ENCODE measurements at places on chromosomes 3 and 15.

- no peak for DNase-seq
Observed at GRCh38 chr15:64443016-64443415, 17.4 kb upstream of the ZNF609 start.

DNA sequence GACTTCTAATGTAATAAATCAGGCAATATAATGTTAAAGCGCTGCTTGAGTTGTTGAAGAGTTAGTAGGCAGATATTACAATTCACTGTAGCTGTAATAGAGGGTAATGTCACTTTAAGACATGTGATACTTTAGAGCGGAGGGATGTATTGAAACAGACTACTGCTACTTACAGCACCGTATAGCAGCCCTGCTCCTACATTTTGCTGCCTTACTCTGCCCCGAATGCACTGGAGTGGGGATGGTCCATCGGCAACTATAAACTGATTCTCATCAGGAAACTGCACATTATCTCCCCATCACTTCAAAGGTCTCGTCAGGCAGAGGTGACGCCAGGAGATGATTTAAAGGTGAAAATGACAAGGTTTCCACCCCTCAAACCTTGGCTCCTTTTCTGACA, 349.7 kb upstream of the SUCLG2 start:
- DNase-seq, result no peak

- no peak for DNase-seq
Observed at GRCh38 chr3:104523136-104523535, 843.6 kb upstream of the ALCAM start.

DNA sequence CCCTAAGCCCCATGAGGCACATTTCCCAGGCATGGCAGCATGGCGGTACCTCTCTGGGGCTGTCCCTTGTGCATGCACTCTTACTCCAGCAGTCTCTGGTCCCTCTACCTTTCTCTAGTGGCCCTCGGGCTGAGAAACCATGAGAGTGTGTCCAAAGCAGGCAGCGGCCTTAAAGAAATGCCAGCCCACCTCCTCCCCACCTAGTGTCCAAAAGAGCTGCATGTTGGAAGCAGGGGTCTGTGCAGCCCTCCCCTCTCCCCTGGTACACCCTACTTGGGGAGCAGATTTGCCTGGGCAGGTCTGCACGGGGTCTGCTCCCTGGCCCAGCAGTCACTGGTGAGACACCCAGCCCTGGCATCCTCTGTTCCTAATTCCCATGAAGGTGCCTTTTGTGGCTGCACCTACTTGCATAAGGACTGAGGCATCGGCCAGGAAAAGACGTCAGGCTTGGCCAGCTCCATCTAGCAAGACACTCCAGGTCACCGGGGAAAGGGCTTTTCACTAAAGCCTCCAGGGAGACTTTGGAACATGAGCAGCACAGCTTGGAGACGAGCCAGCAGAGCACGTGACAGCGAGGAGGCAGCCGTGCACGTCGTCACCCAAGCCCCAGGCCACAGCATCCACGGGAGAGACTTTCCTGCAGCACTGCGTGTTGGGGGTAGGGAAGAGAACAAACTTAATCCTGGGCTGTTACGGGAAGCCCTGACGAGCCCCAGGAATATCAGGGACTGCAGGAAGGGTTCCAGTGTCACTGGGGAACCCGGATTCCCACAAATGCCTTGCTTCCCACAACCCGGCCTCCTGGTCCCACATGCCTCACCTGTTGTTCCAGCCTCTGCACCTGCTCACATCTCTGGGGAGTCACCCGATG, 38.8 kb downstream of the TM2D3 start:
- DNase-seq, result no peak

- no peak for DNase-seq
Observed at GRCh38 chr3:30779686-30780287, 114.7 kb downstream of the GADL1 start.

GRCh38 chr3:18252578-18252977, 172.6 kb downstream of the SATB1 start:
- DNase-seq, result no peak

DNA sequence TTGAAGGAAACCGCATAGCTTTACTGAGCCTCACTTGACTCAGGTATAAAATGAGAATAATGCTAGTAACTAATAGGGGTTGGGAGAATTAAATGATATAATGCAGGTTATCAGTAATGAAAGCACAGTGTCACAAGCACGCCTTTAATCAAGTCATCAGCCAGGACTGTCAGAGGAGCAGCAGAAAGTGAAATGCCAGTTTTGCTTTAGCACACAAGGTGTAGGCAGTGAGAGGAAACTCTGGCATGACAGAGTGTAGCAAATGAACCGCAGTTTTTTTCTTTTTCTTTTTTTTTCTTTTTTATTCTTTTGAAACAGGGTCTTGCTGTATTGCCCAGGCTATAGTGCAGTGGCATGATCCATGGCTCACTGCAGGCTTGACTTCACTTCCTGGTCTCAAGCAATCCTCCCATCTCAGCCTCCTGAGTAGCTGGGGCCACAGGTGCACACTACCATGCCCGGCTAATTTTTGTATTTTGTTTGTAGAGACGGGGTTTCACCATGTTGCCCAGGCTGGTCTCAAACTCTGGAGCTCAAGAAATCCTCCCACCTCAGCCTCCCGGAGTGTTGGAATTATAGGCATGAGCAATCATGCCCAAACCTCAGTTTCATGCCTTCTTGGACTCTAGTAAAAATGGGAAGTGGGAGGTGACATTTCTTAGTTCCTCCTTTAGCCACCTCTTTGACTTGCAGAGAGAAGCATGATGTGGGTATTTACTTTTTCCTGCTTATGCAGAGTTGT, 9.7 kb upstream of the SCAANT1 start:
- DNase-seq, result no peak

GRCh38 chr3:87949189-87949878, 109.5 kb downstream of the CGGBP1 start:
- no peak for DNase-seq
